ENCODE measurements at places on chromosomes 16 and 17.

DNA sequence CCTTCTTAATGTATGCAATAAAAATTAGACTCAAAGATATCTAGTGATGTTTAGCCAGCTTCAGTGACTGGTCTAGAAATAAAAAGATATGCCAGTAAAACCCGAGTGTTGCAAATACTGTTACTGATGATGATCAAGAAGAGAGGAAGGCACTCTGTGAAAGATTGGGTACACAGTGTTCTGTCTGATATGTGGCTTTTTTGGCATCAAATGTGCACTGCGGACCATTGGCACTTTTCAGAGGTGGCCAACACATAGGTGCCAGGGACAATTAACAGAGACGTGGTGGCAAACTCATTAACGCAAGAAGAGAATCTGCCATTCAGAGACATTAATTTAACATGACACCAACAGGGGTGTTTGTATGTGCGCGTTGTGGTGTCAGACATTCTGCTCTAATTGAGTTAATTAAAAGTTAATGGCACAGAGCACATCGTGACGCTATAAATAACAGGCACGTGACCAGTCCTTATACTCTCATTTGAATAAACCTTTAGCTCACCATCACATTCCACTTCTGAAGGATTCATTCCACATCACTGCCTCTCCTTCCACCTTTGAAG, 549.3 kb upstream of the HSBP1 start:
- DNase-seq: no peak

- no peak for DNase-seq
Observed at GRCh38 chr17:80277751-80278671, 17.4 kb downstream of the RNF213 start.

GRCh38 chr16:86901483-86901882, 323.1 kb downstream of the FOXL1 start:
- DNase-seq: peak; percentile 34

DNA sequence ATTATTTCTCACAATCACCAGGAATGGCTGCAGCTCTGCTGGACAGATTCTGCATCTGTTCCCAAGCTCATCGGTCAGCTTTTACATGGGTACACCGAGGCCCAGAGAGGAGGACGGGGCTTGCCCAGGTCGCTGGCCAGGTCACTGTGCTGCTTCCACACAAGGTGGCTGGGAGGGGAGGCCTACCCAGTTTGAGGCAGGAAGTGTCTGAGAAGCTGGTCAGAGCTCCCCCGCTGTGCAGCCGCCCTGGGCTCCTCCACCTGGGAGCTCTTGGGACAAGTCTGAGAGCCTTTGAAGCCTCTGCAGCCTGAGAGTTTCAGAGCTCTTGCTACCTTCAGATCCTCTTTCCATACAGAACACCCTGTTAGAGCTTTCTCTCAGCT, 143.3 kb downstream of the CLEC16A start:
- DNase-seq: no peak
